ENCODE measurements at places on chromosomes 7 and 10.
A peak's percentile ranks its signal among the peaks of the same experiment; 100 is the strongest.

- DNase-seq: no peak
These were observed 54.2 kb upstream of the TARP start for GRCh38 chr7:38327637-38328036.

GRCh38 chr7:69088185-69088584 lies 510.1 kb upstream of the AUTS2 start:
- no peak for DNase-seq

GRCh38 chr10:84538036-84538435 lies 209.6 kb downstream of the CCSER2 start:
- no peak for DNase-seq

DNA sequence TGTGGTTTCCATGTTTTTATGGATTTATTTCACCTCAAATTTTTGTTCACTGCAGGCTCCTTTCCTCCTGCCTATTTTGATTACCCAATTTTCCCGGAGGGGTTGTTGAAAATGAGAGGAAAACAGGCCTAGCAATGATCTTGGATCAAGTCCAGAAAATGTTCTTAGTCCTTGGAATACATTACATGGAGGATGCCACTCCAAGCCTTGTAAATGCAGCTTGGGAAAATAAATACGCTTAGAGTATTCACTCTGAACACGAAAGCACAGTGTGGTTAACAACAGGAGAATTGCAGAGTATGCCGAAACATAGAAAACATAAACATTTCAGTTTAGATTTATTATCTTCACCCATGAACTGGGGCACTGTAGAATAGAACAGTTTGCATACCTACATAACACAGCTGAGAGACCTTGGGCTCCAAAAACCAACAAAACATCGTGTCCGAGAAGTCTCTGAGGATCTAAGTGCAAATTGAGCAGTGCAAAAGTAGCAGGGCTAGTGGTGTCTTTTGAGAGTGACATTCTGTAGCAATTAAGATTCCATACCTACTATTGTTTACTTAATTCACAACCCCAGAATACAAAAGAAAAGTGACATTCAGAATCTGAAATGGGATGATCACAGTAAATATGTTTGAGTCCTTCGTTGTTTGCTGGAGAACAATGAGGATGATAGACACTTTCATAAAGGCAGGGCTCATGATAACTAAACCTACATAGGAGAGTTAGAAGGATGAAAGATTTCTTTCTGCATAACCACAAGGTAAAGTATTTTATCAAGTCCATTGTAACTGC lies 7.6 kb upstream of the CD36 start:
- DNase-seq: peak; percentile 10

DNA sequence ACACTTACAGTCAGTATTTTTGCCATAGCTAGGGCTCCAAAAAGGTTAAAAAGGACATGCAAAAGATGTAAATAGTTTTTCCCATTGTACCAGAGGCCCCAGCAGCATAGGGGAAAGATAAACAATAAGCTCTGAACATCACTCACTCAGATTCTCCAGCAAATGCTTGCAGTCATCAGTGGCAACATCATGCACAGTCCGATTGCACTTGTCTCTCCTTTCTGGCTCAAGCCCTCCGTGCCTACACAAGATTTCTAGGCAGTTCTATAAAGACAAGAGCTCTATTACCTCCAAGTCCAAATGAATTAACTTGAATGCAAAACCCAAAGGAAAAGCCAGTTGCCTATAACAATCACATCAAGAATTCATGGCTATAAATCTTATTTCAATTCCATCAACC lies 106.3 kb downstream of the CTTNBP2 start:
- no peak for DNase-seq

DNA sequence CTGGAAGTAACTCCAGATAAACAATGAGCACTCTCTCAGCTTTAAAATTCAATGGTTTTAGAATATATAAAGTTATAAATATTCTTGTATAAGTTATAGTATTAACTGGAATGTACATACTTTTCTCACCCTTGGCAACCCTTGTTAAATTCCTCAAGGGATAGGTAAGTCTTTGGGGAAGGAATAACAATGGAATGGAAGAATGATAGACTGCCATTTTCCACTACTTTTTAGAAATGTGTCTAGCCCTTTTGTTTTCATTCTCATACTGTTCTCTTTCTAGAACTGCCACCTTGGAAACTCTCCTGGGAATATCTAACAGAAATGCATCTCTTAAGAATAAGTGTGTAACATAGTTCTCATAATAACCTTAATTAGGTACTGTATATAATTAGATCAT lies 8.3 kb downstream of the KIF5B start:
- no peak for DNase-seq
